ENCODE measurements at places on chromosomes 4 and X.

- peak; percentile 14 for DNase-seq
Observed at GRCh38 chr4:88791274-88791673, 93.6 kb upstream of the NAP1L5 start.

DNA sequence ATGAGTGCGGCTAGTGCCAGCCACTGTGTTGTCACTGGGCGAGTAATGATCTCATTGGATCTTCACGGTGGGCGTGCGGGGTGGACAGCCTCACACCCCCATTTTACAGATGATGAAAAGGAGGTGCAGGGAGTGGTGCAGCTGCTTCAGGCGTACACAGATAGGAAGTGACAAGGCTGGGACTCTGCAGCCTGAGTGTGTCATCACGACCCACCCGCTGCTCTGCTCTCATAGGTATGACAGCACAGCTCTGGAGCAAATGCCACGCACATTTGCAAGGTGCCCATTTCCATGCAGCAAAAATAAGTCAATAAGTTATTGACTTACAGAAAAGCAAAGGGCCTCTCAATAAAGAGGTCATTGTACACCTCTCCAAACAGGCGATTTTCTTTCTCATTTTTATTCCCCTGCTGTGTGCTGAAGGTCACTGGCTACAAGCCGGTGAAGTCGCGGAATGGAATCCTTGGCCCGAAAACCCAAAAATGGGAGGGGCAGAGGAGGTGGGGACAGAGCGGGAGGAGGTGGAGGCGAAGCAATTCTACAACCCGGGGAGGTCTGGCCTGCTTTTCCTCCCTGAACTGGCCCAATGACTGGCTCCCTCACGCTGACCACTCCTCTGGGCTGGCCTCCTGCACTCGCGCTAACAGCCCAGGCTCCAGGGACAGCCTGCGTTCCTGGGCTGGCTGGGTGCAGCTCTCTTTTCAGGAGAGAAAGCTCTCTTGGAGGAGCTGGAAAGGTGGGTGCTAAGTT is at the start of gene SOD3:
SOD3 (plus strand) TSS at position 658 of the 750 bp plus-strand sequence. CDS start 3,949 bp downstream, outside the sequence.
- peak; percentile 18 for DNase-seq

GRCh38 chrX:122641136-122641535 is 542.9 kb upstream of the GRIA3 start:
- DNase-seq: no peak

GRCh38 chrX:136608295-136608933 is 39.5 kb upstream of the CD40LG start:
- no peak for DNase-seq

DNA sequence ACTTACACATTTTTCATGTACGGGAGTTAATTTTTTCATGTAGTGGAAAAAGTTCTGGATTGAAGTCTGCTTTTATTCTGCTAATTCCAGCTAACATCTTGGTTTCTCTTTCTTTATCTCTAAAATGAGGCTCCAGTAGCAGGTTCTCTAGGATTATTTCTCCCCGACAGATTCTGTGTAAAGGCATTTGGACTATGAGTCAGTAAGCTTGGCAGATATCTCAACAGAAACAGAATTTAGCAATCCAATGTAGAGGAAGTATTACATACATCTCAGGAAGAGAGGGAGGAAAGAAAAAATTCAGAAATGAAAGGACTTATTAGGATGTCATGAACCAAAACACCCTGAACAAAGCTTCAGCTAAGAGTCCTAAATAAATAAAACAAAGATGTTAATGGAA is 1682.3 kb upstream of the TENM3 start:
- no peak for DNase-seq

GRCh38 chr4:34845926-34846325 is 1398.4 kb downstream of the ARAP2 start:
- no peak for DNase-seq

DNA sequence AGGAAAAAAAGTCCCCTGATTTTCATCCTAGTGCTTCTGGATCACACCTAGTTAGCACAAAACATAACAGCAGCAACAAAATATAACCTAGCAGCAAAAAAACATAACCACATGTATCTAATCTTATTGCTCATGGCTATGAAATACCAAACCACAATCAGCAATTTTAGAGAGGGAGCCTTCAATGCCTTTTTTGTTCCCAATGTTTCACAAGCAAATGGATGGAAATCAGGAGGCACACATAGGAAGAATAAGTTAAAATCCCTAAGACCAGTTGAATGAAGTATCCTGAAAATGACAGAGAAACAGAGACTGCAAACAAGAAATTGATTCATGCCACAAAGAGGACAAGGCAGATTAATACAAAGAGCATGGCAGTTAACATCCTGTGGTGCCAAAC is 361.6 kb downstream of the GPM6A start:
- DNase-seq: no peak

DNA sequence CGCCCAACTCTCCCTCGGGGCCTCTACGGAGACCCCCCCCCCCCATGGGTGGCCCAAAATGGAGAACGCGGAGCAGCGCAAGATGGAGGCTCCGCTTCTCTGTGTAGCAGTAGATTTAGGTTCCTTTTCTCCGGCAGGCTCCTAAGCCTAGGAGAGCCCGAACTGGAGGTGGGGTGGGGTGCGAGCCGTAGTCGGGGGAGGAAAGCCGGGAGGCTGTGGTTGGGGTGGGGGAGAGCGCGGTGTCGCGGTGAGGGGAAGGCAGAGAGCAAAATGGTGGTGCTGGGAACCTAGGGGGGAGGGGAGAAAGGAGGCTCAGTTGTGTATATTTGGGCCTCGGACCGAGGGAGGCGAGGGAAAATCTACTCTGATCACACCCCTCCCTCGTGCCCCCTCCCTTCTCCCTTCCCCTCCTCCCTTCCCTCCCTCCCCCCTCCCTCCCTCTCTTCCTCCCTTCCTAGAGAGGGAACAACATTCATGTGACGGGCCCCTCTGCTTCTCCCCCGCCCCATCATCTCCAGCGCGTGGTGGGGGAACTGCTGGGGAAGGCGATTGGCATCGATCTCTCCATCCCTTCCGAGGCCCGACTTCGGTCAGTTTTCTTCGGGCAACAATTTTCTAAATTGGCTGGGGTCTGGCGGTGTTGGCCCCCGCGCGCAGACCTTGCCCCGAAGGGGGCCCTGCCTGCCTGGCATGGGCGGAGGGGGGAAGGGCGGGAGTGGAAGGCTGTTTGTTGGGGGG is at the start of gene STAG2:
STAG2 (plus strand) TSS at position 439 of the 738 bp plus-strand sequence. CDS start 60,922 bp downstream, outside the sequence.
- DNase-seq: peak; percentile 80

DNA sequence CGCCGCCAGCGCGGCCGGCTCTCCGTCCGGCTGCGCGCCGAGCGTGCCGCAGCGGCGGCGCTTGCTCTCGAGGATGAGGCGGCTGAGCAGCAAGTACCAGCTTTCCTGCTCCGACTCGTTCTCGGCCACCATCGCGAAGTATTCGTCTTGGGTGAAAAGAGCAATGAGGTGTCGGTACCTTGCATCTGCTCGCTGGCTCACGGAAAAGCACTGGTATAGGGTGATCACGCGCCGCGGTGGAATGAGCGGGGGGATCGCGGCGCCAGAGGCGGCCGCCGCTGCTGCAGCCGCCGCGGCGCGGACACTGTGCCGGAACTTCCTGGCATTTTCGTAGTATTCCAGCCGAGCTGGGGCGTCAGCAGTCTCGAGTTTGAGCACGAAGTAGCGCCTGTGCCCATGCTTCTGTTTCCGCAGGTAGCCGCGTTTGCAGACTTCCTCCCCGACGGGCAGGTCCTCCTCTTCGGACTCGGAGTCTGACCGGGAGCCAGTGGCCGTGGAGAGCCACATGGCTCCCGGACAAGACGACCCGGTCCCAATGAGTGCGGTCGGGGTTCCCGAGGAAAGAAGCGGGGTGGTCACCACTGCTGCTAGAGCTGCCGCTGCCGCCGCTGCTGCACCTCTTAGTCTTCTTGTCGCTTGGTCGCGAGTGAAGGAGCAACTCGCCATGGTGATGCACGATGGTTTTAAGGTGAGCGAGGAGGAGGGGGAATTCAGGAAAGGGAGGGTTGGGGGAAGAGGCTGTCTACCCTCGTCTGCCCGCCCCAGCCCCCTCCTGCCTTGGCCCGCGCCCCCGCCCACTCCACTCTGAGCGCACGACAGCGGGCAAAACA is 469 bp downstream of the IRS4 start:
- no peak for DNase-seq

- no peak for DNase-seq
Observed at GRCh38 chr4:45120163-45120562, 393.8 kb upstream of the GNPDA2 start.

- peak; percentile 81 for DNase-seq
Observed at GRCh38 chr4:158172261-158173258, at the start of gene GASK1B. TSS of gene GASK1B (minus strand) at chr4:158173025. CDS start at chr4:158171375, 1,650 bp downstream.

DNA sequence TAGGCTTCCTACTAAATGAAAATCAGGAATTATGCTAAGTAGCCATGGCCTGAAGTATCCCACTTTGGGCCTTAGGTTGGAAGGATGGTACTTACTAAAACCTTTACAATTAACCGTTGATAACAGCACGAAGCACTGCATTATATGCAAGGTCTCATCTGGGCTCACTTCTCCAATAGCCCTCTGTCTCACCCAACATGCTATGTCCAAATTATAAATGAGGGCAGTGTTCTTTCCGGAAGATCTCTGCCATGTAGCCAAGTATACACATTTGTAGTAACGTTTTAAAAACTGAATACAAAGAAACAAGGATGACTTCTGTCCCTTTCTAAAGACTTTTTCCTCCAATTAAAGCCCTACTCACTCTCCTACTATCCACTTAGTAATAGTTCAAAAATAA is 51.6 kb downstream of the SCFD2 start:
- DNase-seq: no peak

- DNase-seq: no peak
Observed at GRCh38 chrX:56499372-56499771, 64.1 kb upstream of the UBQLN2 start.

- DNase-seq: peak; percentile 44
Observed at GRCh38 chr4:2961421-2961810, 1.8 kb downstream of the NOP14 start.

DNA sequence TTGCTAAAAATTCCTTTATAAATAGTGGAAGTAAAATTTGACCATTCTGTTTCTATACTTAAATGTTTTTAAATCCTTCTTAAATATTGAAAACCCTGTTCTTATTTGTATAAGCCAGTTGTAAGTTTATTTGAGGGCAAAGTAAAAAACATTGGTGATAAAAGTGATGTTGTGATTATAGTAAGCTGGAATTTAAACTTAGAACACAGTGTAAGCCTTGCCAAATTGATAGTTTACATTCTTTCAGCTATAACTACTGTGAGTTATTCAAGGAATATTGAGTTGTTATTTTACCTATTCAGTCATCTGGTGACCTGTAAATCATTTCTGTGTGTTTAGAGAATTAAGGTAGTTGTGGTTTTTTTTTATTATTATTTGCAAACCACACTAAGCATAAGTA is 9.6 kb downstream of the YY2 start:
- no peak for DNase-seq

DNA sequence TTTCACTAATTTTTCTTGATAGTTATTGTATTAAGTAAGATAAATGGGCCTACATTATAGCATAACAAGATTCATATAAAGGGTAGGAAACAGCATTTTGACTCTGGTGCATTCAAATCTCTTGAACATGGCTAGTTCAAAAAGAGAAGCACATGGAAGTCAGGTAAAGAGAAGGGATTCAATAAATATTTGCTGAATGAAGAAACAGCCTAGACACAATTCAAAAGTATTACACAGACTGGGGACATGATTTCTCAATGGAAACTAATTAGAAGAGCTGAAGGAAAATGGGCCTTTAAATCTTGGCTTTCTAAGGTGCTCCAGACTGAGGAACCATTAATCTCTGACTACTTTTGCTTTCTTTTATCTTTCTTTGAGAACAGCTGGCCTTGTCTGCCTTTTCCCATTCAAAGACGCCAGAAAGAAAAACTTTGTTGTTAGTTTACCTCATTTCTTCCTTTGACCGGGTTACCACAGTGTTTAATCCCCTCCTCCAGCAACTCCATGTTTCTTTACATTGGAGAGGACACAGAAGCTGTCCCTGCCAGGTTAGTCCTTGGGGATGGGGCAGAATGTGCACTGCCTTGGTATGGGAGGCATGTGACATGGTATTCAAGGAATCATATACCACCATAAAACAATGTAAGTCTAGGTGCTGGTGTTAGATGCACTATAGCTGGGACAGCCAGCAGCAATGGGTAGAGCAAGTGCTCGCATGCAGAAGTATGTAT is 264.2 kb downstream of the CAMK2D start:
- DNase-seq: no peak

GRCh38 chr4:136573460-136573859 is 958.8 kb downstream of the PCDH18 start:
- DNase-seq: no peak

DNA sequence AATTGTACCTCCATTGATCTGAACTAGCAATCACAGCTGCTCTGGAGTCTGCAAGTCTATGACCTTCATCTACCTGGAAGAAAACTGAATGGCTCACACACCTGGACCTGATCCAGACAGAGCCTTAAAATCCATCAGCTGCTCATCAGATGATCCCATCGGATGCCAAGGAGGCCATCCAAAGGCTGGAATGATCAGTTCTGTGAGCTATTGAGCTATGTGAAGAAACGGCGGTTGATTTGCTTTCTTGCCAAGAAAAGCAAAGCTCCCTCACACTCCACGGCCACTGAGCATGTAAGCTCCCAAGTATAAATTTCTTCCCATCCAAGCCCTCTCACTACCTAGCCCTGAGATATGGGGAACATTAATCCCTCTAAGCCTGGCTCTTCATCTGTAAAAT is 63.1 kb downstream of the RELL1 start:
- no peak for DNase-seq

DNA sequence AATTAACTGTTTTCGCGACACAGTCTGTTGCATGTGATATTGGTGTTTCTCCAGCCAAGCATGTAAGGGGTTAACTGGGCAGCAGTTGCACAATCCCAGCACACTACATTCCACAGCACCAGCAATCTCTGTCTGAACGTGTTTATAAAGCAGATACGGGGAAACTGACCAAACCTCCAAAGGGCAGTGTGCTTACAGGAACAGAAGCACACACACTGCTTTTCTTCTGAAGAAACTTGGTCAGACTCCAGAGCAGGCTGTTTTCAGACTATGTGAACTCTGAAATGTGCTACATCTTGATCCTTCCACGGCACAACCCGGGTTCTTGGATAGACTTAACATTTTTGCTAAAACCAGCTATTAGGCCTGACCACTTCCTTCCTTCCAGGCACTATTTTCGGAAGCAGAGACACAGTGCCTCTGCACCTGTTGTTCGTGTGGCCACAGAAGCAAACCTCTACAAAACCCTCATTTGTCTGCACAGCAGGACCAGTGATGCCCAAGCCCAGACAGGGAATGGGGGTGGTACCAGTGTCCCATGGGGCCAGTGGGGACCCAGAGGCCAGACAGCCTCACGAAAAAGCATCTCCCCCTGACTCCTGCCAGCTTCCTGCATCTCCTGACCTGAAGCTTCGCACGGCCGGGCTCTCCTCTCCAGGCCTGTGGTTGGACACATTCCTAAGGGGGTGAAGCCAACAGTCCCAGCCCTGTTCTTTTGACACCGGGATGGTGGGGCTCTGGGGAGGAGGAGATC is 90.1 kb downstream of the IRF2 start:
- peak; percentile 86 for DNase-seq

GRCh38 chr4:8188743-8189550 is 10.1 kb upstream of the SH3TC1 start:
- no peak for DNase-seq

GRCh38 chr4:4950561-4951290 is 68.5 kb downstream of the CYTL1 start:
- no peak for DNase-seq

Data from HepG2 (cell line).